ENCODE measurements at places on chromosomes 2 and 18.

DNA sequence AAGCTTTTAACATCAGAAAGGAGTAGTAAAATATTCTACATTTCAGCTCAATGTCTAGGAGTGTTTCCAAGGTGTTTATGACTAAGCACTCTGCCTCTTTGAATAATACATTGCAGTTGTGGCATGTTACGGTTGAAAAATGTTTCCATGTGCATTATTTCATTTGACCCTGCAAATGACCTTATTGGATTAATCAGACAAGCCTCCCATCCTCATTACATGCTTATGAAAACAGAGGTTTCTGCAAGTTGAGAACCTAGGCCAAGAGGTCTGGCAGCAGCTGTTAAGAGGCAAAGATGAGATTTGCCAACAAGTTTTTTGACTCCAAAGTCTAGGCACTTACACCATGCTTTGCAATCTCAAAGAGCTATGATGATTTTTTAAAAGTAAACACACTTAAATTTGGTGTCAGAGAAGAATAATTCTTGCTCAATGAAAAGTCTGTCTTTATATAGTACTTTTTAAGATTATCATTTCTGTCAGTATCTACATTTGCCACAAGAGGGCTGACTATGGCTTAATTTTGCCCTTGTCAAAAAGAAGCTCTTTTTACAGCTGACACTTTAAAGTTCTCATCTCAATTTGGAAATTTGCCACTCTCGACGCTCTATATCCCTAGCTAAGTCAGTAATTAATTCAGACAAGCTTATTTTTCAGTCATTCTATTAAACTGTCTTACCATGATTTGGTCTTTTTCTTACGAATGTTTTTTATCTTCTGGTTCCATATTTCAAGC is 260.6 kb downstream of the PAX3 start:
- no peak for DNase-seq

DNA sequence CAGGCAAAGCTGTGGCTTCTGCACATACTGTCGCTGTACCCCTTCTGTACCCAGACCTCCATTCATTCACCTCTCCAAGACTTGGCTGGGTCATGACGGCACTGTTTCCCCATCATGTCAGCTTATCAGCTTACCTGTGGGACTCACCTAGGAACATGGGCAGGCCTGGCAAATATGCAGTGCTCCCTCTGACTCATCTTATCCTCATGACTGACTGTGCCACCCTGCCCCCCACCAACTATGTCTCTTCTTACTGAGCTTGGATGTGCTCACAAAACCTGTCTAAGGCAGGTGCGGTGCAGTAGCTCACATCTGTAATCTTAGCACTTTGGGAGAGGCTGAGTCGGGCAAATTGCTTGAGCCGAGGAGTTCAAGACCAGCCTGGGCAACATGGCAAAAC is 152.4 kb downstream of the MGAT5 start:
- DNase-seq: no peak

DNA sequence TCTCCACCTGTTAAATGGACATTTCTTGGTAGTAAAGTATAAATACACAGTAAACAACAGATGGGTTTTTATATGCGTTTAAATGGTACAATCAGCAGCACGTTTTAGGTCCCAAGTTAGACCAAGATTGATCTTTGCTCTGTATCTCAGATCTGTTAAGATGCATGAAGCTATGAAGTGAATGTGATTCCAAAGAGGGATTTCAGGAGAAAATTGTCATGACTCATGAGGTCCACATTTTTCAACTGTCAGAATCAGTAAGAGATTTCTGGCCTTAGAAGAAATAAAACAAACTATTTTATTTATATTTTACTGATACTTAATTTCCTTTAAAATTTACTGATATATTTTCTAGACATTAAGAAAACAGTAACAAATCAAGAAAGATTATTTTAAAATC is 142.7 kb downstream of the EML6 start:
- no peak for DNase-seq

DNA sequence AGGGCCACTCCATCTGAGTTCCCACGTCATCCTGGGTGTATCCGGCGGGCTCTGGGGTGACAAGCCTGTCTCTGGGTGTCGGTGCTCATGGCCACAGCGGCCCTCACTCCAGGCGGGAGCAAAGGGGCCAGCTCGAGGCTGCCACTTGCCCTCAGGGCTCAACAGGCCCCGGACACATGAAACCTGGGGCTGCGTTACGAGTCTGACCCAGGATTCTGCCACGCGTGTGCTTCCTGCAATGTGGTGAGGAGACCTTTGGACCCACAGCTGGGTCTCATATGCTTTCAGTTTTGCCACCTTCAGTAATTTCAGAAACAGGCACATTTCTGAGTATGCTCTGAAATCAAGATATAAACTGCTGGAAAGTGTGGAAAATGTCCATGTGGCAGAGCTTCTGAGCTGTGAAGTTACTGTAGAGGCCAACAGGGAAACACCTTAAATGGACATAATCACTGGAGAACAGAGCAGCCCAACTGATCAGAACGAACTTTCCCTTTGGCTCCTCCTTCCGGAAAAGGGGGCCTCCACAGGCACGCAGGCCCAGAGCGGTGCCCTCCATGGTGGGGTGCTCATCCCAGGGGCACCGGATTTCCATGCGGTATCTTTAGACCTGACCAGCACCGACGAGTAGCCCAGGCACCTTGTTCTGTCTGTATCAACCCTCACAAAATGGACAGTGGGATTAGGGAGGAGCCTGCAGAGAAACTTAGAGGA is 14.1 kb downstream of the PER2 start:
- DNase-seq: no peak

DNA sequence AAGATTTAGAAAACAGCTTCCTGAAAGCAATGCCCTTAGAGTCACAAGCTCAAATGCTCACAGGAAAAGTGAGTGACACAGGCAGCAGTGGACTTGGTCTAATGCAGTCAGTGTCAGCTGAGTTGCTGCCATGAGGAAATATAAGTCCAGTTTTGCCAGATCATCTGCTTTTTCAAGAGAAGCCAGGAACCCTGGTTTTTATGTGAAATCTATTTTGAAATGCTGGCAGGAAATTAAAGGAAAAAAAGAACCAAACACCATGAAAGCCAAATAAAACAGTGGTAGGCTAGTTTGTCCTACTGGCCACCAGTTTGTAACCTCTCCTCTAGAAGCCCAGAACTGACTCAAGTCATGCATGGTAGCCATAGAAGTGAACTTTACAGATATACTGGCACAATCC is 109.2 kb downstream of the THADA start:
- DNase-seq: peak; percentile 94

DNA sequence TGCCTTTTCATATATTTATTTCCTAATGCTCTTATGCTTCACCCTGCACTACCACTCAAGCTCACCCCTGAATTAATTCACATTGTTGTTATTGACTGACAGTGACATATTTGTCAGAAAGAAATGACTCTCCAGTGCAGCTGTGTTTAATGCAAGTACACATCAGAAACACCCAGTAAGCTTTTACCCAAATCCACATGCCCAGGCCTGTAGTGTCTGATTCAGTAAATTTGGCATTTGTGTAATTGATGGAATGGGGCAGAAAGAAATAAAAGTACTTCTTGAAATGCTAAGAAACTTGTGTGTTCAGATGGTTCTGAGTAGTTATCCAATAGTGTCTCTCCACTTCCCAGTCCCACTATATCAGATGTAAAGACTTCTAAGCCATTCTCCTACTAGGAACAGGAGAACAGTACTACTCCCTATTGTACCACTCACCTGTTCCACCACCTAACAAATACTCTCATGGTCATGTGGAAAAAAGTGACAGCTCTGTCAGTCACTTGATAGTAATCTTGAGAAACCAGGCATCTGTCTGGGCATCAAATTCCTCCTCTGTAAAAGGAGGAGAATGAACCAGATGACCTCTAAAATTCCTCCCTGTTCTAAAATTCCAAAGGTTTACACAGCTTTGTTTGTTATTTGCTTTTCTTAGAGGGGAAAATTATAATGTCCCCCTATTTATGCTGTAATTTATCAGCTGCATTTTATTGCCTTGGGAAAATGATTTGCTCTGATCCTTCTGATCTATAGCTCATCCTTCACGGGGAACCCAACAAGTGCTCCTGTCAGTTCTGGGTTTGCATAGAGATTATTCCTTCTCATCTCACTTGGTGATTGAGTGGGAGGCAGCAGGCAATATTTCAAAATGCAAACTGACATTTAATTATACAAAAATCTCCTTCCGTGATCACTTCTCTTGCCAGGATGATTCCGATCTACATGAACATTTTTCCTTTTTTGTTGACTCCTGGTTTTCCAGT is 70.9 kb downstream of the ZNF385B start:
- DNase-seq: no peak

Data from inflammatory macrophage treated with lipopolysaccharide for 1 hour (primary cell).